ENCODE measurements at places on chromosomes 1 and 21.

- DNase-seq = no peak
Observed at GRCh38 chr1:31696242-31696641, 7.6 kb downstream of the COL16A1 start.

DNA sequence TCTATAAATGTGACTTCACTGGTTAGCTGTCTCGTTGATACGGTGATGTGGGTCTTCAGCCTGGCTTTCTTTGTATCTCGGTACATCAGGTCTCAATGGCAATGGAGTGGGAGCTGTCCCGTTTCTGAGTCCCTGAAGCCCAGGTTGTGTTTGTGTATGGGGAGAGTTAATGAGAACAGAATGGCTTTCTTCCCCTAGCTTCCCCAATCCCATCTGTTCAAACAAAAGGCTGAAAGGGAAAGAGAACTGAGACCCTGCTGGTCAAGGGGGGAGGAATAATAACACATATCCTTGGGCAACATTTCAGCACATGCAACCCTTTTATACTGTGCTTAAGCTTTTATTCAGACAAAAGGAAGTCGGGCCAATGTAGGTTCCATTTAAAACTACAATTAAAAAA, 28.4 kb upstream of the CASQ2 start:
- no peak for DNase-seq

DNA sequence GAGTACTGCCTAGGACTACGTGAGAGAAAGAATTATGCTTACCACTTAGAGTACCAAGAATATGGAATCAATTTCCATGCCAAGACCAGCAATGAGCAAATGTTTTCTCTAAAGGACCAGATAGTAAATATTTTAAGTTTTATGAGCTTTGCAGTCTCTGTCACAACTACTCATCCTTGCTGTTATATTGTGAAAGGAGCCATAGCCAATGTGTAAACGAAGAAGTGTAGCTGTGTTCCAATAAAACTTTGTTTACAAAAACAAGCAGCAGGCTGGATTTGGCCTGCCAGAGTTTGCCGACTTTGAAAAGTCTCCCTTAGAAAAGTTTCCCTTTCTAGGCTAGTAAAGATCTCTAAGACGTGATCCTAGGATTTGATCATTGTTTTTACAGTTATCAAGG, 128.8 kb downstream of the PDE4B start:
- DNase-seq = no peak

DNA sequence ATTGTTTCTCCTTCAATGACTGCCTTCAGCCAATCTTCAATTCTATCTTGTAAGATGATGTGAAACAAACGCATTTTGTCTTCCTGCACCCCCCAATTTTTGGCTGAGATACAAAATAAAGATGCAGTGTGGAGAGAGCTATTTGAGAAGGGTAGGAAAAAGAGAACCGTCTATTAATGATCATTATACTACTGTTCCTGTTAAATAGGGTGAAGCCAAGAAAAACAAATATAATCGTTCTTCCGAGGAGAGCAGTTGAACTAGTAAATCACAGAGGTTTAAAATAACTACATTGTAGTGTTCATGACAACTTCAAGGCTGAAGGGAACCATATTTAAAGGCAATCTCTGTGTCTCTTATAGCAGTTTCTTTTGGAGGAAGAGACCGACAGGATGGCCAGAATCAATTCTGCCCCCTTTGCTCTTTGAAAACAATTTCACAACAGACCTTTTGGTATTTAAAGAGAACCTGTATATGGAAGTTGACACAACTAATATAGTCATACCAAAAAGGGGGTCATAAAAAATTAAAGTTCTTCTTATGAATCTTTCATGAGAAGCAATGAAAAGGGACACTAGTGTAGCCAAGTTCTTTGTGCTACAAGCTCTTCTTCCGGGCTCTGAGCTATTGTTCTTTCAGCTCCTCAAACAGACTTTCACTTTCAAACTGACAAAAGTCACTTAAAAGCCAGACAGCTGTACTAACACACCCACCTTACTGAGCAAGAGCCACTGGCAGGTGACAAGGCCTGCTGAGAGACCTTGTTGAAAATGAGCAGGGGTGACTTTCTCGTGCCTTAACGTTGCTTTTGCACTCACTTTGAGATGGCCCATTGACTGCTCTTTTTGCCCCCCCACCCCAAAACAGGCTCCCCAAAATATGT, 30.9 kb downstream of the PROX1 start:
- no peak for DNase-seq

DNA sequence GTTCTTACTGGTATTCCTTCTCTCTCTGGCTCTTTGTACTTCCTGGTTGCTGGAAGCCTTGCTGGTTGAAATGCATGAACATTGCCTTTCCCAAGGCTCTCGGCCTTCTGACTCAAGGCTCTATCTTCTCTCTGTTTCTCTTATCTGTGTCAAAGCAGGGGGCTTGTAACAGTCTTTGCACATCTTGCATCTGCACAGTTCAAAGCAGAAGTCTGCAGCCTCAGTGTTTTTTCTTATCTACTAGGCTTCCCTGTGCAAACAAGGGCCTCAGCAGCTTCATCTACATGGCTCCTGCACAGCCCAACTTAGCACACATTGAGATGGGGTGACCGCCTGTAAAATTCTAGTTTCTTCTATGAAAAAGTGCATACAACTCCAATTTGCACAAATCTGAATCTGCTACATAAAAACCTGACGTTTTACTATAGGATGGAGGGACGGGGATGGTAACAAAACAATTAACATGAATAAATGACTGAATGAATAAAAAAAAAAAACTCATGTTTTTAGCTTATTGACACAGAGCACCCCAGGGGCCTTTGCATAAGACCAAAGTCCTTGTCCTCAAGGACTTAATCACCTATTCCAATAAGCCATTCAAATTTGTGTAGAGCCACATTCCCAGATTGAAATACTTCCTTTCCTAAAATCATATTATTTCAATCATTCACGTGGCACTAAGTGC, 458.3 kb downstream of the LMO4 start:
- DNase-seq = no peak

DNA sequence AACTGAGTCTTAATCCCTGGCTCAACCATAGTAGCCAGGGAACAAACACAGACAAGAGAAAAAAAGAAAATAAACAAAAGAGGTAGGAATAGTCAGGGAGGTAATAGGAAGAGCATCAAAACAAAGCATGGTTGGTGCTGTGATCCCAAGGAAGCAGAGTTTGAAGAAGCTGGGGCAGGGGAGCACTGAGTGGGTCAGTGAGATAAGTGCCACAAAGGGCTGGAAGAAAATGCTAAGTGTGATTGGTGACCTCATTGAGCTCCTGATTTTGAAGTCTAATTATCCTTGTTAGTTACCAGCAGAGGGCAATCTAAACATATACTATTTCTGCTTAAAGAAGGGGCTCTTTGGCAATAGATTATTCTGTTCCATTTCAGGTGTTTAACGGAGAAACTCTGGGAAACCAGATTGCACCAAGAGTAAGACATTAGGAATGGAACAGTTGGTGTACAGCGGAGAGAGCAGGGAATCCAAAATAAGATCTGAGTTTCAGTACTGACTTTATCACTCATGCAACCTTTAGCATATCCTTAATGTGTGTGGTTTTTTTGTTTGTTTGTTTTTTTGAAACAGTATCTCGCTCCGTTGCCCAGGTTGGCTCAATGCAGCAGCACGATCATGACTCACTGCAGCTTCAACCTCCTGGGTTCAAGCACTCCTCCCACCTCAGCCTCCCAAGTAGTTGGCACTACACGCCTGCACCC, 30.7 kb upstream of the KIAA1614 start:
- DNase-seq = no peak

DNA sequence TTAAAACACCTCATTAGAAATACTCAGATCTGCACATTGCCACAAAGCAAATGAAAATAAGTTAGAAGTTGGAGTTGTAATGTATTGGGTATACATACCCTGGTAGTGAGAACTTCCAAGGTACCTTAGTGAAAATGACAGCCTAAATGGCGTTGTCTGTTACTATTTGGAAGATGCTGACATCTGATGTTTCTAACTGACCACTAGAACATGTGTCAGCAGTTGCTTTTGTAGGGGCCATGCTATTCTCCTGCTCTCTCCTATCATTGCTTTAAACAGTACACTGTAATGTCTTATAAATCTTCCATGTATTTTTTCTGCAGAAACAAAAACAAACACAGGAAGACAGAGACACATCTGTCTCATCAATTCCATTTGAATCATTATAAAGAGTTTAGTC, 40.1 kb downstream of the LAMC1 start:
- no peak for DNase-seq

DNA sequence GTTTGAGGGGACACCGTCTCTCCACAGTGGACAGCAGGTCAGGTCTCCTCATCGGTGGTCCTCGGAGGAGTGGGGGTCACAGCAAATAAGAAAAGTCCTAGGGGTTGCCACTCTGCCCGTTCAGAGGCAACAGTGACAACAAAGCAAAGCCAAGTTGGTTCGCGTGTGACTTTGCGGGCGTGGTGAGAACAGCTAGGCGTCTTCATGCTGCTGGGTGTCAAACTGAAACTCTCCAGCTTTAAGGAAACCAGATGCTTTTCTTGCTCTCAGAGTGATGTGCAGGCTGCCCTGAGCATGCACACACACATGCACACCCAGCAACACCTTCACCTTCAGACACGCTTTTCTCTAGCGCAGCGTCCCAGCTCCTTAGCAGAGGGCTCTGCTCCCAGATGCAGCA, 70.1 kb upstream of the ARHGEF16 start:
- DNase-seq = no peak

DNA sequence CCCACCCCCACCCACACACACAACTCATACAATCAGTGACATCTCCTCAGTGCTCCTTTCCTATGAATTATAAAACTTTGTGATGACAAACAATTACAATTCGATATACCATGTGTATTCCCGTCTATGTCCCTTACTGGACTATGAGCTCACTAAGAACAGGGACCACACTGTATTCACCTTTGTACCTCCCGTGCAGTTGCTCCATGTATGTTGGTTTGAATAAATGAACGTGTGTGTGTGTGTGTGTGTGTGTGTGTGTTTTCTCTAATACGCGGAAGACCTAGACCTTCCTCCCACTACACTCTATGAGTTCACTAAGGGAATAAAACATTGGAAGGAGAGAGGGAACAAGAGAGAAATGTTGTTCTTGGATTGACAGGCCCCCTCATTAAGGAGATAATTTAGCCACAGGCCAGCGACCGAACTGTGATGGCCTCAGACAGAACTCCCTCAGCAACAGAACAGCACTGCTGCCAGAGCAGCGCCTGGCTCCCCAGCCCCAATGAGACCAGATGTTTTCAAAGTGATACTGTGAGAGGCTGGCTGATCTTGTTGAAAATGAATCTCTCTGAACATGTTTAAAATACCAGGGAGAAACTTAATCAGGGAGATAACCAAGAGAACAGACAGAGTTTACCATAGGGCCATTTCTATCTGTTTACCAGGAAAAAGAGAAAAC, 21.7 kb downstream of the BCAR3 start:
- no peak for DNase-seq

DNA sequence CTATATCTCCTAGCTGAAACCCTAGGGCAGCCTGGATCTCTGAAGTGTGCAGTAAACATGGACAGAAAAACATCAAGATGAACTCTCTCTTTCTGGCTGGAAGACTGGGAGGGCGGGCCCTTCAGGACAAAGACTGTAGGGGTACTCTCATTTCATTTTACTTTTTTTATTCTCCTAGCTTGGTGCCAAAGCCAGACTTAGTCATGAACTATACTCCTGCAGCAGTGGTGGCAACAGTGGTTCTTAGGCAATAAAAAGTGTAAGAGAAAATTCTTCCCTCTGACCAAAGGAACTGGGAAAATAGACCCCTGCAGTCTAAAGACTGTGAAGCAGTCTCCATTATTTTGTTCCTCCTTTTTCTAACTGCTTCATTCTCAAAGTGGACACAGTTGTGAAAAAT, 213.8 kb upstream of the JUN start:
- DNase-seq = no peak

- DNase-seq = no peak
Observed at GRCh38 chr1:21267191-21268077, 22.8 kb downstream of the ECE1 start.

- no peak for DNase-seq
Observed at GRCh38 chr1:161114556-161114955, 3.3 kb downstream of the PFDN2 start.

GRCh38 chr1:92843429-92844352, 11.9 kb downstream of the RPL5 start:
- DNase-seq = no peak

DNA sequence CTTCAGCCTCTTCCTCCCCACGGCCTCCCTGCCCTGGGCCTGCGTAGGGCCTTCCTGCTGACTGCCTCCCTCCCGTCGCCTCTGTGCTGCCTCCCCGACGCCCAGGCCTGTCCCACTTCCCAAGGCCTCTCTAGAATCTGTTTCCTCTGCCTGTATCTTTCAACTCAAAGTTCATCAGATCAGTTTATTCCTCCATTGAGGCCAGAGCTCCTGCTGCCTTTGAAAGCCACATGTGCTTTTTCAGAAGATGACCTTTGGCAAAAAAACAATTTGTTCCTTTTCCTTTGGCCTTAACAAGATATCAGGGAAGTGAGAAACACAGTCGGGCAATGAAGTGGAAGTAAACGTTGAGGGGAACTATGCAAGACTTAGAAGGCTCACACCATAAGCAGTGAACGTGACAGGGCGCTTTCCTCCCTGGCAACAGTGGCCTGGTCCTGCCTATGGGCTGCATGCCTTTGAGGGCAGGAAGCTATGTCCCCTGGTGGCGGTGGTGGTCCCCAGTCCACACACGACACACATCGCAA, 85.9 kb downstream of the PSMG1 start:
- no peak for DNase-seq

DNA sequence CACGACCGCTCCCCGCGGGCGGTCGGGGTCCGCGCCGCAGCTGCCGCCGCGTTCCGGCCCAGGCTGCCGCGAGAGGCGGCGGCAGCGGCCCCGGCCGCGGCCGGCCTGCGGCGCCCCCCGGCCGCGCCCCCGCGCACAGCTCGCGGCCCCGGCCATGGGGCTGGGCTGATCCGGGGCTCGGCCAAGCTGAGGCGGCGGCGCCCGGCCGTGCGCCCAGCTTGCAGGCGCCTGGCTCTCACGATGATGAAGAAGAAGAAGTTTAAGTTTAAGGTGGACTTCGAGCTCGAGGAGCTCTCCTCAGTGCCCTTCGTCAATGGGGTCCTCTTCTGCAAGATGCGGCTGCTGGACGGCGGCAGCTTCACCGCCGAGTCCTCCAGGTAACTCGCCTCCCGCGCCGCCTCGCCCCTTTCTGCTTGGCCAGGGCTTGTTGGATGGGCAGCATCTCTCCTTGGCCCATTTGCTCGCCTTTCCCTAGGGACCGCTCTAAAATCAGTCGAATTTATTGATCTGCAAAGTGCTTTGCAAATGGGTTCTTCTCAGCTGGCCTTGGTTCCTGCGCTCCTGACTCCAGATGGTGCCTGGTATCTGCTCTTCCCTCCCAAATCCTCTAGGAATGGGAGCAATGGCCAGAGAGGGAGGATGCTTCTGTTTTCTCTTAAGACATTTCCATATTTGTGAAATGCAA, 431 bp downstream of the EEIG2 start:
- DNase-seq = peak; percentile 45

- DNase-seq = no peak
Observed at GRCh38 chr1:189563784-189564183, 913.9 kb downstream of the BRINP3 start.

- no peak for DNase-seq
Observed at GRCh38 chr1:109312978-109313775, 6.4 kb upstream of the MYBPHL start.

GRCh38 chr1:234479310-234479559, 256 bp upstream of the TARBP1 start:
- DNase-seq = no peak

GRCh38 chr1:4273747-4274146, 373.7 kb upstream of the C1orf174 start:
- no peak for DNase-seq

GRCh38 chr1:212053993-212054392, 18.4 kb downstream of the DTL start:
- no peak for DNase-seq
